ENCODE measurements at places on chromosomes 7 and 10.

DNA sequence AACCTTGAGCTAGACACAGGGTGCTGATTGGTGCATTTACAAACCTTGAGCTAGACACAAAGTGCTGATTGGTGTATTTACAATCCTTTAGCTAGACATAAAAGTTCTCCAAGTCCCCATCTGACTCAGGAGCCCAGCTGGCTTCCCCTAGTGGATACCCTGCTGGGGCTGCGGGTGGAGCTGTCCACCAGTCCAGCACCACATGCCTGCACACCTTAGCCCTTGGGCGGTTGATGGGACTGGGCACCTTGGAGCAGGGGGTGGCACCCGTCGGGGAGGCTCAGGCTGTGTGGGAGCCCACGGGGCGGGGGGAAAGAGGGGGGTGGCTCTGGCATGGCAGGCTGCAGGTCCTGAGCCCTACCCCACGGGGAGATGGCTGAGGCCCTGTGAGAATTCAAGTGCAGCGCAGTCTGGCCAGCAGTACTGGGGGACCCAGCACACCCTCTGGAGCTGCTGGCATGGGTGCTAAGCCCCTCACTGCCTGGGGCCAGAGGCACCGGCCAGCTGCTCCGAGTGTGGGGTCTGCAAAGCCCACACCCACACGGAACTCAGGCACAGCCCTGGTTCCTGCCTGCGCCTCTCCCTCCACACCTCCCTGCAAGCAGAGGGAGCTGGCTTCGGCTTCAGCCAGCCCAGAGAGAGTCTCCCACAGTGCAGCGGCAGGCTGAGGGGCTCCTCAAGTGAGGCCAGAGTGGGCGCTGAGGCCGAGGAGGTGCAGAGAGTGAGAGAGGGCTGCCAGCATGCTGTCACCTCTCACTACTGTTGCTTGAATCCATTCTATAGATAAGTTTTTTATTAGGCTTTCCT, 369.8 kb upstream of the SMIM30 start:
- DNase-seq: no peak

DNA sequence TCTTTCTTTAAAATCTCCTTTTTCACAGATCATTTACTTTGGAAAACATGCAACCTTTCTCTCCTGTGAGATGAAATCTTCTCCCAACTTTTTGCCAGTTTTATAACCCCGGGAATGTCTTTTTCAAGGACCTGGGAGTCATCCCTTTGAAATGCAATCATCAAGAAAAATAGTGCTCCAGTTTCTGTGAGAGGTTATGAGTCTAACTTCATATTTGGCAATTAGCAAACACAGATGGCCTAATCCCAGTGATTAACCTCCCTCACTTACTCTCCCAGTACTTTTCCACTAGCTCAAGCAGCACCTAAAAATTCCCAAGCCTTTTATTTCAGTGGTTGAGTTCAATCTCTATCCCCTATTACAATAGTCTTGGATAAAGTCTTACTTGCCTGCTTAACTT, 185.8 kb upstream of the TMEM106B start:
- DNase-seq: peak; percentile 40

- no peak for DNase-seq
These were observed 413.9 kb downstream of the HGF start for GRCh38 chr7:81355911-81356310.

DNA sequence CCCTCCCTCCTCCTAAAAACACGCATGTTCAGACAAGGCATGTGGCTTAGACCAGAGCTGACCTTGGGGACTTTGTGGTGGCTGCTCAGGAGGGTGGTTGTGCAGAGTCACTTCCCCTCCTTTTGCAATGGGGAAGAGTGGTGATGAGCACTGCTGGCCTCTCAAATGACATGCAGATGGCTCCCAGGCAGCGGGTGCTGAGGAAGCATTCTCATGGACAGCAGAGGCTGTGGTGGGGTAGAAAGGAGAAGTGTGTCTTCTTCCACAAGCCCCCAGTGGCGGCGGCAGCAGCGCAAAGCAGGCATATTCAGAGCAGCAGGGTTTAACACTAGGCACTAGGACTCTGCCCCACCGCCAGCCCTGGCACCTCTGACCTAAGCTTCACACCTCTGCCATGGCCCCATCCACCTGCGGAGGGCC, 105.9 kb upstream of the ANLN start:
- no peak for DNase-seq

GRCh38 chr7:32472015-32472414, 18.2 kb downstream of the LSM5 start:
- no peak for DNase-seq

DNA sequence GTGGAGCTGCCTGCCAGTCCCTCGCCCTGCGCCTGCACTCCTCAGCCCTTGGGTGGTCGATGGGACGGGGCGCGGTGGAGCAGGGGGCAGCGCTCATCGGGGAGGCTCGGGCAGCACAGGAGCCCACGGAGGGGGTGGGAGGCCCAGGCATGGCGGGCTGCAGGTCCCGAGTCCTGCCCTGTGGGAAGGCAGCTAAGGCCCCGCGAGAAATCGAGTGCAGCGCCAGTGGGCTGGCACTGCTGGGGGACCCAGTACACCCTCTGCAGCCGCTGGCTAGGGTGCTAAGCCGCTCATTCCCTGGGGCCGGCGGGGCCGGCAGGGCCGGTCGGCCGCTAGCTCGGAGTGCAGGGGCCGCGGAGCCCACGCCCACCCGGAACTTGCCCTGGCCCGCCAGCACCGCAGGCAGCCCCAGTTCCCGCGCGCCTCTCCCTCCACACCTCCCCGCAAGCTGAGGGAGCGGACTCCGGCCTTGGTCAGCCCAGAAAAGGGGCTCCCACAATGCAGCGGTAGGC, 565.9 kb upstream of the NRG3 start:
- no peak for DNase-seq

DNA sequence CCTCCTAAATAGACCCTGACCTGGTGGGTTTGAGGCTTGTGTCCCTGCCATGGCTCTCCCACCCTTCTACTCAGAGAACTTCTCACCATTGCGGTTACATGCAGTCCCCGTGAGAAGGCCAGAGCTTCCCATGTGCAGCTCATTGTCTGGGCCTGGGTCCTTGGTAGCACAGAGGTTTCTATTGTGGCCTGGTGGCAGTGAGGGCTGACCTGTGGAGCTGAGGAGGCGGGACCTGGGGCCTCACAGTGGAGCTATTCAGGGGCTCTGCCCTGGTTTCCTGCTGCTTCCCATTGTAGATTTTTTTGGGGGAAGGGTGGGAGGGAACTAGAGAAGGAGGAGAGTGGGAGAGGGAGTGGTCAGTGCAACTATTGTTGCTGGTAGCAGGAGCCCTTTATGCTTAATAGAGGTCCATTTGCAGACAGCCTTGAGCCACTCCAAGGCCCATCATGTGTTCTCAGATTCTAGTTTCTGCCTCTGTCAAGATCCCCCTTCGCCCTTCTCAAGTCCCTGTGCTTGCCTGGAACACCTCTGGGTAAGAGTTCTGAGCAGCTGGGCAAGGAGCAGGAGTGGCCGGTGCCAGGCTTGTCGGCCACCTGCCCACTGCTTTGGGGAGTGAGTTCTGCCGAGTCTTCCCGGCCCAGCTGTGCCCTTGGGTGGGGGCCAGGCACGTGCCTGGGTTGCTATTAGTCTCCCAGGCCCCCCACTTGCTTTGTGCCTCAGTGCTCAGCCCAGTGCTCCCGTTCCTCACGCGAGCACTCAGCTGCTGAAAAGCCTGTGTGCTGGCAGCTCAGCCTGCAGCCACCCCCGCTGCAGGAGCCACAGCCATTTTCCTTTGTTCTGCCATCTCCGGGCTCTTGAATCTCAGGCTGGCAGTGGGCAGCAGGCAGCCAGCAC, 10.7 kb downstream of the TSPAN14 start:
- no peak for DNase-seq

DNA sequence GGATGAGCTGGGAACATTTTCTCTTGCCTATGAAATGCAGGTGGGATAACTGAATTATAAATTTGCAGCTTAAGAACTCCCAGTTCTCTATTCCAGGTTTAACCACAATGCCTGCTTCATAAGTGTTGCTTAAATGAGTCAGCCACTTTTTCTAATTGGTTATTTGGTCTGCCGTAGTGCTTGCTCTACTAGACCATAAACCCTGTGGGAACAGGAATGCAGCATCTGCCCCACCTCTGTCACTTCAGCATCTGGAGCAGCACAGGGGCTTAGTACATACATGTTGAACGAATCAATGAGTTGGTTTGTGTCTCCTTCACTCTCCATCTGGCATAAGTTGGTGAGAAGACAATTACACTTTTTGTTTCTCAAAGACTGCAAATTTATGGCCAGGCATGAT, 95.2 kb upstream of the PTER start:
- no peak for DNase-seq

- no peak for DNase-seq
These were observed 233.8 kb downstream of the PRKG1 start for GRCh38 chr10:51308116-51308515.

DNA sequence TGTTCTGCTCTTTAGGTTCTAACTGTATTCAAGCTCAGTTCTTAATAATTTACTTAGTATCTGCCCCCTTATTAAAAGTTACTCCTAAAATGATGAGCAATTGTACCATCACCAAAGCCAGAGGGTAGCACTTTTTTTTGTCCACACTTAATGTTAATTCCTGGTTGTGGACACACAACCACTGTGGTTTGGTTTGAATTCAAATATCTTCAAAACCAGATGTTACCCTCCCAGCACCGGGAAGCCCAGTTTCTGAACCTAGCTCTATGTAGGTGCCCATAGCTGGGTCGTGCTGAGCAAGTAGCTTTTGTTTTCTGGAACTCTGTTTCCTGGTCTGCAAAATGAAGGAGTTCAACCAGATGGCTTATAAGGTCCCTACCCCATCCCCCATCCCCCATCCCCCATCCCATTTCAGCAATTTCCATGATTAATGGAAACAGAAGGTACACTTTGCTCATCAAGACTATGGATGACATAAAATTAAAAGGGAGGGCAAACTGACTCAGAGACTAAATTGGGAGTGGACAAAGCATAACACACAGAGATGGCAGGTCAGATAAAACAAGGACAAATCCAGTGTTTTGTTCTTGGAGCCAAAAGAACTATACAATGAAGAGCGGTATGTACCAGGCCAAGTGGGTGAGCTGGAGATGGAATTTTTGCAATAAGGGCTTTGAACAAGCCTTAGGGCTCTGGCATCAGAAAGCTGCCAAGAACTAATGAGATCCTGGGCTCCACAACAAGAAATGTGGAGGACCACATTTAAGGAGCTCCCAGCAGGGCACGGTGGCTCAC, 56.7 kb downstream of the DLG5 start:
- peak; percentile 44 for DNase-seq

DNA sequence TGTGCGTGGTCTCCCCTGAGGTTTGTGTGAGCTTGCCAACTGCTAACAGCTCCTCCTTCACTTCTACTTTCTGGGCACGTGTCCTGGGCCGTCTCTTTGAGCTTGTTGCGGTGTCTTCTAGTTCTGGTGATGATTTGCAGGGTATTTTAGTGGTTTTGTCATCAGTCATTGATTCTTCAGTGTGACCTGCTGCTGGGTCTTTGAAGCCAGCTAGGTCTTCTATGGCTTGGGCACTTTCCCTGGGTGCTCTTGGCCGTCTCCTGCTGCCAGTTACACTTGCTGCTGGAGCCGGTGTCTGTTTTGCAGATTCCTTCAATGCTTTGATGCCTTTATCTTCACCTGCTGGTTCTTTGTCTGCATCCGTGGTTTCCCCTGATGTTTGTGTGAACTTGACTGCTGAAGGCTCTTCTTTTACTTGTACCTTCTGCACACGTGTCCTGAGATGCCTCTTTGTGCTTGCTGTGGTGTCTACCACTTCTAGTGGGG, 23.0 kb downstream of the MKI67 start:
- no peak for DNase-seq

- DNase-seq: no peak
These were observed 213.7 kb downstream of the GLI3 start for GRCh38 chr7:42023262-42023661.

- DNase-seq: peak; percentile 100
These were observed at the start of the genes PHTF2 and TMEM60 for GRCh38 chr7:77798394-77799077. TSS of gene PHTF2 (plus strand) at chr7:77798773. TSS of gene TMEM60 (minus strand) at chr7:77798434. CDS start at chr7:77794373, 4,061 bp downstream.

- DNase-seq: peak; percentile 4
These were observed 45.3 kb upstream of the EN2 start for GRCh38 chr7:155412416-155413253.

DNA sequence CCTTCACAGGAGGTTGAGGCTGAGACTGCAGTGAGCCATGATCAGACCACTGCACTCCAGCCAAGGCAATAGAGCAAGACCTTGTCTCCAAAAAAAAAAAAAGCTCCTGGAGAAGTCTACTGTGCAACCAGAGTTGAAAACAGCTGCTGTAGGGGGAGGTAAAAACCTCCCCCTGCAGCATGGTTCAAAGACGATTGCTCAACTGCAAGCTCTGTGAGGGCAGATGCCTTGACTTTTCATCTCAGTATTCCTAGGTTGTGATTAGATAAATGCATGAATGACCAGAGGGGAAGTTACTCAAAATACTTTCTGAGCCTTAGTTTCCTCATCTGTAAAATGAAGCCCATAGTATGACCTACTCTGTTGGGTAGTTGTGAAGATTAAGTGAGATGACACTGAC, 25.0 kb upstream of the PPA1 start:
- no peak for DNase-seq

GRCh38 chr10:59880971-59881510, 25.3 kb downstream of the CCDC6 start:
- no peak for DNase-seq

- DNase-seq: no peak
These were observed 252.8 kb downstream of the REEP3 start for GRCh38 chr10:63773962-63774361.

- no peak for DNase-seq
These were observed 178.6 kb downstream of the EMX2 start for GRCh38 chr10:117720931-117721835.

- no peak for DNase-seq
These were observed 97.5 kb upstream of the CCDC6 start for GRCh38 chr10:60003651-60004523.

GRCh38 chr10:132275426-132276178, 32.1 kb downstream of the STK32C start:
- no peak for DNase-seq

- DNase-seq: peak; percentile 31
These were observed at the start of gene ADAP1 for GRCh38 chr7:954330-955238. TSS of gene ADAP1 (minus strand) at chr7:954680. CDS start at chr7:954477, 203 bp downstream.

GRCh38 chr7:139523968-139524815, 707 bp downstream of the CLEC2L start:
- no peak for DNase-seq

GRCh38 chr7:32093415-32094408, 23.5 kb upstream of the PDE1C start:
- peak; percentile 83 for DNase-seq

- DNase-seq: no peak
These were observed 101.8 kb upstream of the WAC start for GRCh38 chr10:28431139-28431538.

- no peak for DNase-seq
These were observed 1014.7 kb downstream of the NRG3 start for GRCh38 chr10:82889728-82890127.

GRCh38 chr7:88219781-88220747, at the start of gene SRI:
TSS of gene SRI (minus strand) at chr7:88220038. CDS start at chr7:88220026, 12 bp downstream.
- peak; percentile 82 for DNase-seq
